ENCODE measurements at places on chromosomes 2 and 18. TPM values are rescaled to one million over a fixed set of nuclear protein-coding genes. Genes with fewer than 3 reads are reported as not detected.

- DNase-seq: peak; percentile 88
These were observed at the start of gene DSC2 for GRCh38 chr18:31102025-31102684. Gene DSC2, minus strand, starts transcription at chr18:31102421. Its CDS starts 450 bp downstream, at chr18:31101971.

DNA sequence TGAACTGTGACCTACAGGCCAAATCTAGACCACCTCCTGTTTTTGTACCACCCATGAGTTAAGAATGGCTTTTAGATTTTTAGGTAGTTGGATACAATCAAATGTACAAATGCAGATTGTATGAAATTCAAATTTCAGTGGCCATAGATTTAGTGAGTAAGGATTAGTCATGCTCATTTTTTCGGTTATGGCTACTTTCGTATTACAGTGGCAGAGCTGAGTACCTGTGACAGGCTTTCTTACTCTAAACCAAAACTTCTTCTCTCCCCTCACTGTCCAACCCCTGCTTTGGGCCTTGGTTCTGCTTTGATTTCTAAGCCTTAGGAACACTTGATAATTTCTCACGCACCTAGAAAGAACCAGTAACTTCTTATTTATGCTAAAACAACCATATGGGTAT is 82.1 kb downstream of the CDC42EP3 start:
- DNase-seq: no peak

DNA sequence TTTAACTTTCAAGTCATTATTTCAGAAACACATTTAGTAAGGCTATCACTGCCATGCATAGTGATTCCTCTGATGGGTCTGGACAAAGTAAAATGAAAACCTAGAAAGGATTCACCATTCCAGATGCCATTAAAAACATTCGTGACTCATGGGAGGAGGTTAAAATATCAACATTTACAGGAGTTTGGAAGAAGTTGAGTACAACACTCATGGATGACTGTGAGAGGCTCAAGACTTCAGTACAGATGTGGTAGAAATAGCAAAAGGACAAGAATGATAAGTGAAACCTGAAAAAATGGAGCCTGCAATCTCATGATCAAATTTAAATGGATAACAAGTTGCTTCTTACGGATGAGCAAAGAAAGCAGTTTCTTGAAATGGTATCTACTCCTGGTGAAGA is 5.8 kb upstream of the TWSG1 start:
- DNase-seq: no peak

- no peak for DNase-seq
These were observed 315.3 kb upstream of the CDH7 start for GRCh38 chr18:65435534-65435933.

- DNase-seq: no peak
These were observed 315.6 kb downstream of the IRS1 start for GRCh38 chr2:226483745-226484619.

DNA sequence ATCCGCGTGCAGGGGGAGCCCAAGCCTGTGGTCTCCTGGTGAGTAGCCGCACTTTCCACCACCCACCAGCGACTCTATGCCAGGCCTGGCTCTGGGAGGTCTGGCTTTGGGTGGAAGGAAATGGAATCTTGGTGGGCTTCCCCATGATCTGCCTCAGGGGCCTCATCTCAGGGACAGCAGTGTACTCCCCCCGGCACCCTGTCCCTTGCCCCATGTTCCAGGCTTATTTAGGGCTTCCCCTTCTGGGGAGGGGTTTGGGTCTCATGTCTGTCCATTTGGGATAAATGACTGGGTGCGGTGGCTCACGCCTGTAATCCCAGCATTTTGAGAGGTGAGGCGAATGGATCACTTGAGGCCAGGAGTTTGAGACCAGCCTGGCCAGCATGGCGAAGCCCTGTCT is 27.7 kb downstream of the SPEG start:
- no peak for DNase-seq

- DNase-seq: no peak
These were observed 591.7 kb downstream of the BCL11A start for GRCh38 chr2:59961746-59962145.

GRCh38 chr2:26873286-26873983 is 25.5 kb downstream of the DPYSL5 start:
- no peak for DNase-seq

- no peak for DNase-seq
These were observed 336 bp downstream of the THNSL2 start for GRCh38 chr2:88170472-88170892.

DNA sequence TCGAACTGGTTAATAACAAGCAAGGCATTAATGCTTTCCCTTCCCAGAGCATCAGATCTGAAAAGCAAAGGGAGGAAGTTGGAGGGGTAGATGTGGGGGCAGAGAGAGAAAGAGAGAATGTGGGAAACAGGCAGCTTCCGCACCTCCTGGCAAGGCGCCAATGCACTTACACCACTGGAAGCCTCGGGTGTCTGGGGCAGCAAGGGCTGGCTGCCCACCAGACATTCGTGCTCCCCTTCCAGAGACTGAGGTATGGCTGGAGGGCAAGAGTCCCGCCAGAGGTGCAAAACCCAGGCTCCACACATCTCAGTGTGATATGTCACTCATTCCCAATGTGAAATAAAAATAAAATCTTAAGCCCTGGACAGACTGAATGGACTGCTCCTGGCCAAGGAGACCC is 46.4 kb downstream of the TEX51 start:
- no peak for DNase-seq

DNA sequence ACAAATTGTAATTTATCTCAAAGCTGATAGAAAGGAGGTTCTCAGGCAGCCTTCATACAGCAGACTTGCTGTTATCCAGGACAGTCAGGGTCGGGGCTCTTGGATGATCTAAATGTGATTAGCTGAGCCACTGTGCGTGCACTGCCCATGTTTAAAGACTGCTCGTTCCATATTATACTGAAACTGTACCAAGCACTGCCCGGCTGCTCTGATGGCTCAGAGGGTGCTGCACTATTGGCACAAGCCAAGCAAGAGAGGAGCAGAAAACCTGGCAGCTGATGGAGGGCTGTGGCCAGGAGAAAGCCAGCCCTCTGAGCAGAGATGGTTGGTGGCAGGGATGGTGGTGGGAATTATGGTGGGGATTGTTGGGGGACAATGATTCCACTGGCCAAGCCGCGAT is 63.4 kb downstream of the COL6A3 start:
- DNase-seq: no peak

- peak; percentile 88 for DNase-seq
These were observed at the start of gene NEDD4L for GRCh38 chr18:58043491-58044369. Gene NEDD4L, plus strand, starts transcription at chr18:58044226. Its CDS starts 435 bp downstream, at chr18:58044661.

- no peak for DNase-seq
These were observed 186.0 kb upstream of the EPHA4 start for GRCh38 chr2:221758076-221758475.

- DNase-seq: no peak
These were observed 6.1 kb downstream of the ECEL1 start for GRCh38 chr2:232481322-232482140.

GRCh38 chr2:54061272-54061671 is 54.1 kb upstream of the ACYP2 start:
- DNase-seq: no peak

- no peak for DNase-seq
These were observed 23.7 kb downstream of the TTLL4 start for GRCh38 chr2:218734190-218734975.

DNA sequence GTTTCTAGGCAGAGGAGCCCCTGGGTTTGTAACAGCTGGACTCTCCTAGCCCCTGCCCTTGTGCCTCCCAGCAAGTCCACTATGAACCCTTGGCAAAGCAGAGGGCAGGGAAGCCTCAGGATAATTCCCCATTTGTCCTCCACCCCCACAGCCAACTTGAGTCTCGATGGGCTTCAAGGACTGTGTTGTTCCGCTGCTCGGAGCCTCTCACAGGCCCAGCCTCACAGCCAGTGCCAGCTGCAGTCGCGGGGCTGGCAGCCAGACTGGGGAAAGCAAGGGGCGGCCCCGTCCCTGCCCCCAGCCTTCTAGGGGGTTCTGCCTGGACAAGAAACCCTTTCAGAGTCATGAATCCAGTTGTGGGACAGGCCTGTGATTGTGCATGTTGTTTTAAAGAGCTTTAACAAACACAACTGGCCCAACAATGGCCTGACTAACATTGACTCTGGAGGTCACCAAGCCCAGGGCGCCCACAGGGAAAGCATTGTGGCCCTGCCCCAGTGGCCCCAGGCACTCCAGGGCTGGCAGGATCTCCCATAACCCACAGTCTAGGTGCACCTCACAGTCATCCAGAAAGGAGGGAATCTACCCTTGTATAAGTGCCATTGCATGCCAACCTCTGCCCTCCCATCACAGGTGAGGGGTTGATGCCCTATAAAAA is 71.8 kb upstream of the DAPL1 start:
- no peak for DNase-seq

- DNase-seq: no peak
These were observed 548 bp upstream of the FBLN7 start for GRCh38 chr2:112137516-112138158.

DNA sequence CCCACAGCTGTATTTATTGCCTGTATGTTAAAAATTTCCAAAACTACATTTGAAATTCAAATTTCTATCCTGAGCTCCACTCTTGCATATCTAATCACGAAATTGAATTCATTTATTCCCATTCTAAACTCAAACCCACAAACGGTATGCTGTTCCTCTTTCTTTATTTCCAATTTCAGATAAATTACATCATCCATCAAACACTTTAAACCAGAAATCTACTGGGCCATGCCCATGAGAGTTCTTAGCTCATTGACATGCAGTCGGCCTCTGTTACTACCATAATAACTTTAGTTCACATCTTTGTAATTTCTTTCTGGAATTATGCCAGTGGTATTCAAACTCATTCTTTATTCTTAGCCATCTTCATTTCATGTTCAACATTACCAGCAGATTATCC is 100.3 kb downstream of the COL3A1 start:
- no peak for DNase-seq

DNA sequence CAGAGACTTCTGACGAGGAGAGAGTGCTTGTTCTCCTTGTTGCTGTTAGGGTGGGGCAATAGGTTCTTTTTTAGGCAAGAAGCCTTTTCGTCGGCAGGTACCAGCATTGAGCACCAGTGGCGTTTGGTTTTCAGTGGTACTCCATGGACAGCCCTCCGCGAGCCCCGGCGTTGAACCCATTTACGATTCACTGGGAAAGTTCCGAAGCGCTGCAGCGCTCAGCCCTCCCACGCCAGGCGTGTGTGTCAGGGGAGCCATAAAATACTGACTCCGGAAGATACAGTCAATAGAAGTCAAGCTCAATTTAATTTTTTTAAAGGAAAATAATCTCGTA is 494 bp upstream of the ROCK1 start:
- no peak for DNase-seq

GRCh38 chr2:222708274-222708710 is 36.8 kb downstream of the MOGAT1 start:
- DNase-seq: peak; percentile 60

- DNase-seq: no peak
These were observed 3.5 kb downstream of the RNF144A start for GRCh38 chr2:6920743-6921064.

DNA sequence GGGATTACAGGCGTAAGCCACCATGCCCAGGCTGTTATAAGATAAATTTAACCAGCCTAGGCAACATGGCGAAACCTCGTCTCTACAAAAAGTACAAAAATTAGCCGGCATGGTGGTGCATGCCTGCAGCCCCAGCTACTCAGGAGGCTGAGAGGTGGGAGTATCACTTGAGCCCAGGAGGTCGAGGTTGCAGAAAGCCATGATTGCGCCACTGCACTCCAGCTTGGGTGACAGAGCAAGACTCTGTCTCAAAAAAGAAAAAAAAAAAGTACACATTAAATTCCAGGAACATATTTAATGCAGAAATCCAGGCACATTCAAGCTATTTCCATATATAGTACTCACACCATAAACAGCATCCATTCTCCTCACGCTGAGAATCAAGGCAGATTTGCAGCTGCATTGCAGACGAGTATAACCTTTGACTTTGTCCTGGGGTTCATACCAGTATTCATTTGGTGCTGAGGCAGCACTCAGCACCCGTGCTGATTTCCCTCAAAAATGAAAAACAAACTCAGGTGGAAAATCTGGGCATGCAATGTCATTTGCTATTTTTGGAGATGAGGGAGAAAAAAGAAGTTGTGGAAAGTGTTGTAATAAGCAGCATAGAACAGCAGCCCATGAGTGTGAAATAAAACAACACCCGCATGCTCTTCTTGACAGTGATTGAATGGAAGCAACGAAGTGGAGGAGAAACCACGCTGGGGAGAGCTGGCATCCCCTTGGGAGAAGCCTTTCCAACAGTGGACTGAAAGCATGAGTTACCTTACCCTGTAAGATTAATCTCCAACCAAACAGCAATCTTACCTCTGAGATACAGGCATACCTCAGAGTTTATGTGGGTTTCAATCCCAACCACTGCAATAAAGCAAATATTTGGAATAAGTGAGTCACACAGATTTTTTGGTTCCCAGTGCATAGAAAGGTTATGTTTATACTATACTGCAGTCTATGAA is 46.8 kb upstream of the ANXA4 start:
- DNase-seq: no peak

The EPB41L3 gene
- total RNA-seq: 98.6 TPM

The GALNT3 gene
- total RNA-seq: 96.3 TPM

The CDK15 gene
- 1.4 TPM for total RNA-seq

The TM4SF20 gene
- 54.3 TPM for total RNA-seq

The ITPRID2 gene
- total RNA-seq: 367 TPM

The TXNDC2 gene
- total RNA-seq: not detected

The ACADL gene
- total RNA-seq: 0.15 TPM

The DSG4 gene
- total RNA-seq: 0.11 TPM

The CD302 gene
- total RNA-seq: 12.6 TPM

The SLC9A4 gene
- total RNA-seq: 0.34 TPM

Data from left colon (tissue), 2 donors.